ENCODE measurements at places on chromosomes 5 and 9.

GRCh38 chr5:17846496-17846895 lies 212.2 kb downstream of the TAF11L14 start:
- no peak for DNase-seq

- DNase-seq, result no peak
Measured at GRCh38 chr5:150585781-150586341, 54.6 kb upstream of the SYNPO start.

DNA sequence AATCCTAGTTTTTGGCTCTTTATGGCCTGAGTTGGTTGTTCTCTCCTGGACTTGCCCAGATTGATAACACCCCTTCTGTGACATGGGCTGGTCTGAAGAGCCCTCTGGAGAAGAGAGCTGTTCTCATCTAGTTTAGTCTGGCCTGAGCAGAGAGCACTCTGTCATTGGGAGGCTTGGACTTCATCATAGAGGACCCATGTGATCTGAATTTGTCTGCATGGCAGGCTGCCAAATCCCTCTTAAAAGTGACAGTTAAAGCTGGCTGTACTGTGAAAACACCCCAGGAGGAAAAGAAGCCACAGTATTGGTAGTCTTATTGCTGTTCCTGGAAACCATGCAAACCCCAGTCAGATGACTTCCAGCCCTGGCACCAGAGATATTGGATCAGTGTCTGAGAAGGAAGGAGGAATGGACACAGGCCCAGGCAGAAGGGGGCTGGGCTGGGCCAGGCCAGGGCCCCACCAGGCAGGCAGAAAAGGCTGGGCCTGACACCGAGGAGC lies 3.7 kb upstream of the WDR31 start:
- DNase-seq, result no peak

GRCh38 chr9:70228611-70229010 lies 30.2 kb upstream of the SMC5 start:
- DNase-seq, result no peak

- DNase-seq, result no peak
Measured at GRCh38 chr9:93684161-93684765, 107.9 kb downstream of the PHF2 start.

DNA sequence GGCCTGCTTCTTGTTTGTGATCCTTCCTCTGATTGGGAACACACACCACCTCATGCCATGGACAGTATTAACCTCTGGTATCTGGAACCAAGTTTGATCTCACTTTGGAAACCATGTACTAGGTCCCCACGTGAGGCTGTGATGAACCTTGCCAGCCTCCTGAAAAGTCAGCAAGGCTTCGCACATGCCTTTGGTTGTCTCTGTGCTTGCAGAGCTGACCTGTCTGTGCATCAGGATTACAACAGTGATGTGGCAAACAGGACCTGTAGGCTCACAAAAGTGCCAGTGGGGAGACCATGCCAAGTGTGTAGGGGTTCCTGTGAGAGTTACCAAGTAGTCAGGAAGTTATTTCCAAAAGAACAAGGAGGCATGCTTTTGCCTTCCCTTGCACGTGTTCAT lies 1.4 kb downstream of the ACO1 start:
- DNase-seq, result no peak

DNA sequence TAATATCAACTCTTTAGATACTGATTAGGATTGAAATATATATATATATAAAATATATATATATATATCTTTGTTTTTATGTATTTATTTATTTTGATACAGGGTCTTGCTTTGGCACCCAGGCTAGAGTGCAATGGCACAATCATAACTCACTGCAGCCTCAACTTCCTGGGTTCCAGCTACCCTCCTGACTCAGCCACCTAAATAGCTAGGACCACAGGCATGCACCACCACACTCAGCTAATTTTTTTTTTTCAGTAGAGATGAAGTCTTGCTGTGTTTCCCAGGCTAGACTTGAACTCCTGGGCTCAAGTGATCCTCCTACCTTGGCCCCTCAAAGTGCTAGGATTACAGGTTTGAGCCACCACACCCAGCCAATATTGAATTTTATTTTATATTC lies 20.6 kb upstream of the CDH6 start:
- no peak for DNase-seq

- no peak for DNase-seq
Measured at GRCh38 chr5:13519131-13519530, 425.4 kb downstream of the DNAH5 start.

GRCh38 chr5:127400539-127400938 lies 109.9 kb downstream of the MEGF10 start:
- no peak for DNase-seq

DNA sequence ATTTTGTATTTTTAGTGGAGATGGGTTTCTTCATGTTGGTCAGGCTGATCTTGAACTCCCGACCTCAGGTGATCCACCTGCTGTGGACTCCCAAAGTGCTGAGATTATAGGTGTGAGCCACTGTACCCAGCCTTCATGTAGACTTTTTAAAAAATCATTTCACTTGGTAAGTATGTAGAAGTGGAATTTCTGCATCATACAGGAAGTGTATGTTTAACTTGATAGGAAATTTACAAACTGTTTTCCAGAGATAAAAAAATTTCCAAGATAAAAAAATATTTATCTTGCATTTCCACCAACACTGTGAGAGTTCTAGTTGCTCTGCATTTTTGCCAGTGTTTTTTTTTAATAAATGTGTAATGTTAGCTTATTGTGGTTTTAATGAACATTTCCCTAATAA lies 155.8 kb downstream of the ZNF608 start:
- no peak for DNase-seq

DNA sequence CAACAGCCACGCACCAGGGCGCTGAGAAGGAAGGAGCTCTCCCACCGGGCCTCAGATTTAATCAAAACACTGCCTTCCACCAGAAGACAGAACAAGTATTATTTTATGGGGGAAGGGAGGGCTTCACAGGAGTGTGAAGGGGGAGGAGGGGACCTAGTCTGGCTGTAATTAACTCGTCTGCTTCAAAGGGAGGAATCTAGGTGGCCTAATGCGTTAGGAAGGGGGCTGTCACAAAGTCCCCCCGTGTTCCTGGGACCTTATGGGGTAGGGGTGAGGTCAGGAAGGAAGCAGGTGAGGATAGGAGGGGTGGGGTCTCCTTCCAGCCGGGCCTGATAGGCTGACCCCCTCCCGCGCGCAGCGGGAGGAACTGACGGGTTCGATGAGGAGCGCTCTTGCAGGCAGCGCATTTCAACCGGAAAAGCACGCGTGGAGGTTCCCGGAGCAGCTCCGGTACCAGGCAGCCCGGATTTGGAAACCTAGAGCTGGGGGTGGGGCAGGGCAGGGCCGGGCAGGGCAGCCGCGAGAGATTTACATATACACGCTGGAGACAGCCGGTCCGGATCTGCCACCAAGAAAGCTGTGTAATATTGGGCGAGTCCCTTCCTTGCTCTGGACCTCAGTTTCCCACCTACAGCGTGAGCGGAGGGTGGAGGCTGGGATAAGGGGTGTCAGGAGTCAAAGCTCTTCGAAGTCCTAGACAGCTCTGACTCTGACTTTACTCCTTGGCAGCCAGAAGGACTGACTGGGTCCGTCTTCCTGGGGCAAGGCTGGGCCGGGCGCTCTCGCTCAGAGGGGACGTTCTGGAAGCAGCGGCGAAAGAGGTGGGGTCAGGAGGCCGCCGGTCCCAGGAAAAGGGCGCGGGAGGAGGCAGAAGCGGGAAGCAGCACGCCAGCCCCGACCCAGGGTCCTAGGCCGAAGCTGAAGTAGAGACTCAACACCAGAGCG lies 1.8 kb downstream of the SHB start:
- DNase-seq, result no peak

GRCh38 chr5:88142886-88143692 lies 125.6 kb downstream of the TMEM161B start:
- DNase-seq, result no peak

GRCh38 chr5:6728011-6728794 lies 15.0 kb downstream of the TENT4A start:
- DNase-seq, result no peak

GRCh38 chr9:126449725-126450667 lies 123.4 kb downstream of the MVB12B start:
- no peak for DNase-seq

DNA sequence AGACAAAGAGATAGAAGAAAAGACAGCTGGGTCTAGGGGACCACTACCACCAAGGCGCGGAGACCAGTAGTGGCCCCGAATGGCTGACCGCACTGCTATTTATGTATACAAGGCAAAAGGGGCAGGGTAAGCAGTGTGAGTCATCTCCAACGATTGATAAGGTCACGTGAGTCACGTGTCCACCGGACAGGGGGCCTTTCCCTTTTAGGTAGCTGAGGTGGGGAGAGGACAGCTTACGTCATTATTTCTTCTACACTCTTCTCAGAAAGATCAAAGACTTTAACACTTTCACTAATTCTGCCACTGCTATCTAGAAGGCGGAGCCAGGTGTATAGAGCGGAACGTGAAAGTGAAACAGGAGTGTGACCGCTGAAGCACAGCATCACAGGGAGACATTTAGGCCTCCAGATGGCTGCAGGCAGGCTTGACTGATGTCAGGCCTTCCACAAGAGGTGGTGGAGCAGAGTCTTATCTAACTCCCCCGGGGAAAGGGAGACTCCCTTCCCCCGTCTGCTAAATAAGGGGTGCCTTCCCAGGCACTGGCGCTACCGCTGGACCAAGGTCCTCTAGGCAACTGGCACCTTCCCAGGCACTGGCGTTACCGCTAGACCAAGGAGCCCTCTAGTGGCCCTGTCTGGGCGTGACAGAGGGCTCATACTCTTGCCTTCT lies 6.1 kb upstream of the PRR16 start:
- no peak for DNase-seq

DNA sequence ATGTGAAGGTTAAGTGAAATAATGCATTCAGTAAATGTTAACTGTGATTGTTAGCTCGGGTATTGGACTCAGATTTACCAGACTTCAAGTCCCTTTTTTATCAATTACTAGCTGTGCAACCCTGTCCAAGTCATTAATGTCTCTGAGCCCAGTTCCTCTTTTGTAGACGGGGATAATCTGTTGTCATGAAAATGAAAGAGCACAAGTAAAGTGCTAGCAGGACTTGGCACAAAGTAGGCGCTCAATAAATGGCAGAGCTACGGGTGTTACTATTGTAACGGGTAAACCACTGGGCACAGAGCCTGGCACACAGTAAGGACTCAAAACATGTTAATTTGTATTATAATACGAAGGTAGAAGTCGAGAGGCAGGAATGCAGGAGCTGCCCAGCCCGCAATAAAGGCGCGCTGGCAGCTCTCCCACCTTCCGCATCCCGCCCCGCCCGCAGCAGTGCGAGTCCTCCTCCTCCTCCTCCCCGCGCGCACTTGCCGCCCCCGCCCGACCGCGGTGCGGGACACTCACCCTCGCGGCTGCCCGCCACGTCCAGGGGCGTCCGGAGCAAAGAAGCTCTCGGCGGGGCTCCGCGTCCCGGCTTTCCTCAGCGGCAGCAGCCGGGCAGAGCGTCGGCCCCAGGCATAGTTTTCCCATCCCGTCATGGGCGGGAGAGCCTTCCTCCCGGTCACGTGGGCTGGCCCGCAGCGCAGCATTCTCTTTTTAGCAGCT lies at the start of gene C1QTNF2:
TSS of gene C1QTNF2 (minus strand) at position 637 of the 723 bp plus-strand sequence. CDS start 15,615 bp downstream, outside the sequence.
- no peak for DNase-seq

GRCh38 chr5:8429778-8430758 lies 561.1 kb downstream of the MTRR start:
- DNase-seq, result no peak

DNA sequence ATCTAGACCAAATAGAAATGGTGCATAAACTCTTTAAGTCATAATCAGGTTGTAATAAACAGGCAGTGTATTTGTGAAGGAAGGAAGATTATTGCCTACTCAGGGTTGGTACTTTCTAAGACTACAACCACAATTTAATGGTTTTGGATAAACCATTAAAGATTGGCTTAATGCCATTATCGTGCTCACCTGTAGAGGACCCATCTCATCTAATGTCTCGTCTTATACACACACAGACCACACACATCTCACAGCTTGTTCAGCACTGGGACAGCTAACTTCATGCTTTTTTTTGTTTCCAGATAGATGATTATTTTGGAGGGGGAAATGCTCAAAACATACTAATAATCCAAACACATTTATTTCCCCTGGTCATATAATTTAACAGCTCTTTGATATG lies 175.7 kb upstream of the SLC12A2 start:
- no peak for DNase-seq

DNA sequence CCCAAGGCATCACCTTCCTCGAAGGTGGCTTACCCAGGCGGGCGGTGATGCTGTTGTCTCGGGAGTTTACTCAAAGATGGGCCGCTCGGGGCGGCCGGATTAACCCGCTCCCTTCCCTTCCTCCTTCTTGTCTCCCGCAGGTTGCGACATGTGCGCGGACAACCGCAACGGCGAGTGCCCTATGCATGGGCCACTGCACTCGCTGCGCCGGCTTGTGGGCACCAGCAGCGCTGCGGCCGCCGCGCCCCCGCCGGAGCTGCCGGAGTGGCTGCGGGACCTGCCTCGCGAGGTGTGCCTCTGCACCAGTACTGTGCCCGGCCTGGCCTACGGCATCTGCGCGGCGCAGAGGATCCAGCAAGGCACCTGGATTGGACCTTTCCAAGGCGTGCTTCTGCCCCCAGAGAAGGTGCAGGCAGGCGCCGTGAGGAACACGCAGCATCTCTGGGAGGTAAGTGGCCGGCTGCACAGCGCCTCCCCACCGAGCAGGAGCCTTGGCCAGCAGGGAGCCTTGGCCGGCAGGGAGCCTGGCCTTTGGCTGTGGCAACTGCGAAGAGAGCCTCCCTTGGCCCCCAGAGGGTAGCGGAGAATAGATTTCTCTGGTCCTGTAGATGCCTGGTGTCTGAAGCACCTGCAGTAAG lies 10.6 kb downstream of the PRDM6 start:
- DNase-seq, result no peak

DNA sequence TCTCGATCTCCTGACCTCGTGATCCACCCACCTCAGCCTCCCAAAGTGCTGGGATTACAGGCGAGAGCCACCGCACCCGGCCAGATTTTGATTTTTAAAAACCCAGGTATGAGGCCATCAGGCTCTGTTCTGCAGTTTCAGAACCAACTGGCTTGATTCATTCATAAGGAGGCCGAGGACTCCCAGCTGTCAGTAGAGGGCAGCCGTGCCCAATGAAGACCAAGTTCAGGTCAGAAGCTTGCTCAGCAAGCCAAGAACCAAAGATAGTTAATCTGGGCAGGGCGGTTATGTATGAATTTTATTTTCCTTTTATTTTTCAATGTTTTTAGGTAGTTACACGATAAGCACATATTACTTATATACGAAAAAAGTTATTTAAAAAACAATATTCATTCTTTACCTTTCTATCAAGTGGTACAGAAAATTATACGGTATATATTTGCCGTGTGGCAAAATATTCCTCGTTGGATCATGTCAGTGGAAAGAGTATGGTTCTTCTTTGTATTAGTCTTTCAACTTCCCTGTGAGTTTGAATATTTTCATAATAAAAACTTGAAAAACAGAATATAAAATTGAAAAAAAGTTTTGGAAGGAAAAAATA lies 18.0 kb downstream of the MGAT1 start:
- peak; percentile 75 for DNase-seq

- no peak for DNase-seq
Measured at GRCh38 chr5:178106086-178106485, 7.2 kb upstream of the N4BP3 start.

- DNase-seq, result no peak
Measured at GRCh38 chr5:169609716-169610115, 26.1 kb downstream of the SPDL1 start.
